ENCODE measurements at places on chromosomes 6 and 20.

DNA sequence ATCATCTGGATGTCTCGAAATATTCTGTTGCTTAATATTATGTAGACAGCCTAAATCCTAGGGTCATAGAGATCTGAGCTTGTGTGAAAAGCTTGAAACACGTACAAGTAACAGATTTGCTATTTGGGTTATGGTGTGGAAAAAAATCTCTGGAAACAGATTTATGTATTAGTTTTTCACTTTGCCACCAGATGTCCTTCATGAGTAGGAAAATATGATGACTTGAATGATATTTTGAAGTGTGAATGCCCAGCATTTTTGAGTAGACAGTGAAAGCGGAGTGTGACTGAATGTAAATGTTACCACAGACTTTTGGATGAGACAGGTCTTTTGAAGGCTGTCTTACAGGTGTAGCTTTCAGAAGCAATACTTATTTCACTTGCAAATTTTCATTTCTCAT lies 4.2 kb upstream of the BMP6 start:
- no peak for DNase-seq

GRCh38 chr6:85453490-85453889 lies 3.6 kb downstream of the NT5E start:
- no peak for DNase-seq

- no peak for DNase-seq
Measured at GRCh38 chr6:84556541-84557335, 207.7 kb downstream of the TBX18 start.

GRCh38 chr6:127026247-127026646 lies 92.2 kb upstream of the RSPO3 start:
- no peak for DNase-seq

DNA sequence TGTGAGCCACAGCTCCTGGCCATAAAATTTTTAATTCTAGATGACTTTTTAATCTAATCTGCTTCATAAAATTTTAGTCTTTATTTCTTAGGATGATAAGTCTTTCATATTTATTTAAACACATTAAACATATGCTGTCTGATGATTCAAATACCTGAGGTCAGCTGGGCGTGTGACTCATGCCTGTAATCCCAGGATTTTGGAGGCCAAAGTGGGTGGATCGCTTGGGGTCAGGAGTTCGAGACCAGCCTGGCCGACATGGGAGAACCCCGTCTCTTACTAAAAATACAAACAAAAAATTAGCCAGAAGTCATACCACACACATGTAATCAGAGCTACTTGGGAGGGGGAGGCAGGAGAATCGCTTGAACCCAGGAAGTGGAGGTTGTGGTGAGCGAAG lies 53.1 kb downstream of the RBM24 start:
- no peak for DNase-seq

GRCh38 chr20:48599106-48599747 lies 228.6 kb downstream of the PREX1 start:
- no peak for DNase-seq

DNA sequence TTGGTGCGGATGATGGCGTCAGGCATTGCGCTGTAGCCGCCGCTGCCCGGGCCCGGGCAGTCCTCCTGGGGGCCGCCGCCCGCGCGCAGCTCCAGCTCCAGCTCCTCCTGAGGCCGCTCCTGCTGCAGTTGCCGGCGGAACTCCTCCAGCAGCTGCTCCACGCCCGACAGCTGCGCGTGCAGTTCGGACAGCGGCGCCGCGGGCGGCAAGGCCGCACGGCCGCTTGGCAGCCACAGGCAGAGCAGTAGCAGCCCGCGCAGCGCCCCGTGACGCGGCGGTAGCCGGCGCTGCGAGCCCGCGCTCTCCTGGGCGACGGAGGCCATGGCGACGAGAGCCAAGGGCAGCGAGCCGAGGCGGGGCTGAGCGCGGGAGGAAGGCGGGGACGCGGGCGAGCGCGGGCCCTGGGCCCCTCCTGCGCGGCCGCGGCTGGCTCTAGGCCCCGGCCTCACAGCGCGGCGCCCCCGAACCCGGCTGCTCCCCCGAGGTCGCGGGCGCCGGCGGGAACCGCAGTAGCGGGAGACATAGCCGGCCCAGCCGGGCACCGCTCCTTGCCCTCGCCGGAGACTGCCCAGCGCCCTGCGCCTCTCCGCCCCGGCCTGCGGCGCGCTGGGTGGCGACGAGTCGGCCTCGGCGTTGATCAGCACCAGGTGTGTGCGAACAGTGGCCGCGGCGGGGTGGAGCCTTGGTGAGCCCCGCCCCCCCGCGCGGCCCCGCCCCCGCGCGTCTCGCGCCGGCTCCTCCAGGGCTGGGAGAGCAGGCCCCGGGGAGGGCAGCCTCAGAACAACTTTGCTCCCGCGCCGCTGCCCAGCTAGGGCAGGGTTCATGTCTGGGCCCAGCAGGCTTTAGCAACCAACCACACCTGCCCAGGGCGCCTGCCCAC lies at the start of gene LRP11:
Gene LRP11 (minus strand): TSS at position 662 of the 880 bp plus-strand sequence. CDS start 339 bp downstream, at position 323.
- DNase-seq: peak; percentile 26

DNA sequence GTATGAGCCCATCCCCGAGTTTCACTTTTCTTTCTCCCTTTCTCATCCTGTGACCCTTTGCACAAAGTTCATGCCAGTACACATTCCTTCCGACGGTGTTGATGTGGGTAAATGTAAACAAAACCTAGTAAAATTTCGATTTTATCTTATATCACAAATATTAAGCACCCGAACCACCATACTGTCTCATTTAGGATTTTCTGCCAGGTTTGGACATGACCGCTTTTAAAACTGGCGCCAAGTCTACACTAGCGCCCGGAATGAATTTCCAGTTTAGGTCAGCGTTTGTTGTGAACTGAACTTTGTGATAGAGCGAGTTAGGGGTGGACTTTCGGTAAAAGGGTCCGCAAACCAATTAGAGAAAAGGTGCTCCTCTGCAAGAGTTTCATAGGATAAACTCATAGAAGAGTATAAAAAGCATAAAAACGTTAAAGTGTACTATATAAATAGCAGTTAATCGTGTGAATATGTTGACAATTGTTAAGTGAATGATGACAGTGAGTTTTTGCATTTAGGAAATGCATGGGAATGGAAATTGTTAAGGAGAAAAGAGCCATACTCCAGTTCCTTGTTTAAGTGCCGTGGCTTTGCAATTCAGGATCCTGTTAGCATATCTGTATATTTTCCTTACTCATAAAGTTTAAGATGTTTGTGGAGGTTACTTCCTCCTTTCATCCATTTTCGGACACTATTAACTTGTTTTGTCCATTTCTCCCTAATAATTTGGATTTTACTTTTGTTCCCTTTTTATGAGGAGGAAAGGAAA lies 937 bp downstream of the AKAP7 start:
- no peak for DNase-seq

DNA sequence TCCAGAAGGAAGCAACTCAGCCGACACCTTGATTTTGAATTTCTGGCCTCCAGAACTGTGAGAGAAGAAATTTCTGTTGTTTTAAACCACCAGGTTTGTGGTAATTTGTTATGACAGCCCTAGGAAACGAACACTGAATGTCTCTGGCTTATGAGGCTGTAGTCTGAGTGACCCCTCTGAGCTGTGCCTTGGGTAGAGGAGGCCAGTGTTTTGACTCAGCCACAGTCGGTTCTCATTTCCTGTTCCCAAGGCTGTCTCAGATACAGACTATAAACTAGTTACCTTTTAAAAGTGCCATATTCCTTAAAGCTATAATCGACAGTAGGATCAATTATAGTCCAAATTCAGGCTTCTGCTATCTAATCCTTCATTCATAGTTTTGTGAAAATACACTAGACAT lies 391.2 kb upstream of the MAP3K7 start:
- no peak for DNase-seq

DNA sequence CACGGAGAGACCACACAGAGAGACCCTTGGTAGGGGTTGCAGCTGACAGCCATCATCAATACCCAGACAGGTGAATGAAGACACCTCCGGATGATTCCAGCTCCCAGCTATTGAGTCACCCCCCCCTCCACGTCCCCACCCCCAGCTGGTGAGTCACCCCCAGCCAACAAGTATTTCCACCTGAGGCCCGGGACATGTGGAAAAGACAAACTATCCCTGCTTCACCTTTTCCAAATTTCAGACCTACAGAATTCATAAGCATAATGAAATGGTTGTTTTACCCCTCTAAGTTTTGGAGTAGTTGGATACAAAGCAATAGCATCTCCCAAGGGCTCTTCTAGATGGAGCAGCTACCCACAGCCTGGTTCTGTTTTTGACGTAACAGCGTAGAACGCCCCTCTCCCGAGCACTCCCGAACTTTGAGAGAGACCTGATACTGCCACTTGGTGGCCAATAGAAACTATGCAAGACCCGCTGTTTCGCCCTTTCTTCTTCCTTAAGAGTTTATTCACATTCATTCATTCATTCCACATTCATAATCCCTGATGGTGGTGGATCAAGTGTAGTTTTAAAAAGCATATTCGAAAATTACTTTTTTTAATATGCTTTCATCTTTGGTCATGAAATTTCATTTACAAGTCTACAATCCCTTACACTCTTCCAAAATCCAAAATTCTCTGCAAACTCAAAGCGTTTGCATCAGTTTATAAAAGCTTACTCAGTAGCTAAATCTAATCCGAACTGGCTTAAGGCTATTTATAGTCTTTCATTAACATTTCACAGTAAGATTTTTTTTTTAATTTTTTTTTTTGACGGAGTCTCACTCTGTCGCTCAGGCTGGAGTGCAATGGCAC lies 15.1 kb upstream of the PPP1R16B start:
- DNase-seq: no peak

DNA sequence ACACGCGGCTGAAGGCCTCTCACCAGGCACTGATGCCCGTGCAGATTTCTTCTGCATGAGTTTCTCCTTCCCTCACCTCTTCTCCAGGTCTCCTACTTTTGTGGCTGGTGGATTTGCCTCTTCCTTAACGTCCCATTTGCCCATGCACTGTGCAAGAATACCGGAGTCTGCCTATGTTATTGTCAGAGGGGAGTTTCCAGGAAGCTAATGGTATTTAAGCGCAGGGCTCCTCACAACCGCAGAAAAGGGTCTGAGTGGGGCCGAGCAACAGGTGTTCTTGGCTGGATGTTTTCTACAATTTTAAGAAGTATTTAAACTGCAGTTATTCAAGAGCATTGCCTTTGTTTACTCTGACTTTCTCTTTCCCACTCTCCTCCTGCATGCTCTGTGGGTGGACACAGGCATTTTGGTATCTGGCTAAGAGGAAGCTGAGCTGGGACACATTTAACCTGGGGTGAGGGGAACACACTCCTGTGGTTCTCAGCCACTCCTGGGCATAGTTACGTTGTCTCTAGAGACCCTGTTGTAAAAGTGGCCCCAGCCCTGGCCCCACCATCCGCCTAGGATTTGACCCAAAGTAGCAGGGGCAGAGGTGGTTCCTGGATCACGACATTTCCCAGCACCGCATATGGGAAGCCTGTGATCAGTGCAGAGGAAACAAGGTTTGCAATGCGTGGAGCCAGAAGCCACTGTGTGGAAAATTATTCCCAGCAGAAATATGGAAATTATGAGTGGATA lies 34.4 kb downstream of the GGTLC1 start:
- DNase-seq: no peak

DNA sequence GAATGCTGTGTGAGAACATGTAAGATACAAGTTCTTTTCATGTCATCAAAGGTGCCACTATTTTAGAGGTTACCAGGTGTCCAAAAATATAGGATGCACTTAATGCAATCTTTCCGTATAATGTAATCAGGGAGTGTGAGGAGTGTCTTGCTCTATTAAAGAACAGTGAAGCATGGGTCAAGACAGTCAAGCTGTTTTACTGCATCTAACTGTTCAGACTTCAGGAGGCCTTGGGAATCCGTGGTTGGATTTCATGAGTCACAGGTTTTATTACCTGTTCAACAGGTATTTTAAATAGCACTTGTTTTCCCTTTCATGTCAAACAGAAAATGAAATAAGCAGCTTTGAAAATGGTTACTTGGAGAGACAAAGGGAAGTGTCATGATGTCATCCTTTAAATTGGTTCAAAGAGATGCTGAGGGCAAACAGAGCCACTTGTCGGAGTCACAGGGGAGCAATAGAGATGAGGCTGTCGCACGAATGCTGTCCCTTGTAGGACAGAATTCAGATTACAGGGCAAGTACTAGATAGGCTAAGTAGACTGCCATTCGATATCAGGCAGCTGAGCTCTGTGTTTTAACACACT lies 621.5 kb downstream of the QKI start:
- DNase-seq: no peak

- no peak for DNase-seq
Measured at GRCh38 chr20:37986873-37987601, 46.2 kb downstream of the TTI1 start.

DNA sequence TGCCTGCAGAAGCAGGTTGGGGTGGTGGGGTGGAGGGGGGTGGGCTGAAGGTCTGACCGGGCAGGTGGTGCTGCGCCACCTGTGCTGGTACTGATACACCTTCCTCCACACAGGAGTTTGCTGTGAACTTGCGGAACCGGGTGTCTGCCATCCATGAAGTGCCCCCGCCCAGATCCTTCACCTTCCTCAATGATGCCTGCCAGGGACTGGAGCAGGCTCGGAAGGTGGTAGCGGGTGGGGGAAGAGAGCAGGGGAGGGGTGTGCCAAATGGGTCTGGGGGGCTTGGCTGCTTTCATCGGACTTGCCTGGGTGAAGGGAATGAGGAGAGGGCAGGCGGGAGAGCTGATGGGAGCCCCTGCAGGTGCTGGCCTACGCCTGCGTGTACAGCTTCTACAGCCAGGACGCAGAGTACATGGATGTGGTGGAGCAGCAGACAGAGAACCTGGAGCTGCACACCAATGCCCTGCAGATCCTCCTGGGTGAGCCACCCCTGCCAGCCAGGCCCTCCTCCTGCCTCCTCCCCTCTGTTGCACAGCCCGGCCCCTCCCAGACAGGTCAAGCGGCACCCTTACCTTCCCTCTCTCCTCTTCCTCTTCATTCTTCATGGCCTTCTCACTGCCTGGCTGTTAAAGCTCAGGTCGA lies 6.7 kb downstream of the DNPH1 start:
- no peak for DNase-seq

GRCh38 chr6:70398783-70399728 lies 14.3 kb upstream of the FAM135A start:
- DNase-seq: no peak

- no peak for DNase-seq
Measured at GRCh38 chr20:4544765-4545164, 176.9 kb upstream of the PRND start.

DNA sequence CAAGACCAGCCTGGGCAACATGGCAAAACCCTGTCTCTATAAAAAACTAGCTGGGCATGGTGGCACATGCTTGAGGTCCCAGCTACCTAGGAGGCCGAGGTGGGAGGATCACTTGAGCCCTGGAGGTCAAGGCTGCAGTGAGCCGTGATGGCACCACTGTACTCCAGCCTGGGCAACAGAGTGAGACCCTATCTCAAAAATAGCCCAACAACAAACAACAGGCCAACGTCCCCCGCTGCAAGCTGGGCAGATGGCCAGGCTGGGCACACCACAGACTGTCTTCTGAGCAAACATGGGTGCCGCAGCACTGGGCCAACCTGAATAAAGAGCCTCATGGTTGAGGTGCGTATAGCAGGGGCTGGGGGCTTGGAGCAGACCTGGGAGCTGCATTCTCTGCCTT lies 46.6 kb upstream of the SRF start:
- no peak for DNase-seq

DNA sequence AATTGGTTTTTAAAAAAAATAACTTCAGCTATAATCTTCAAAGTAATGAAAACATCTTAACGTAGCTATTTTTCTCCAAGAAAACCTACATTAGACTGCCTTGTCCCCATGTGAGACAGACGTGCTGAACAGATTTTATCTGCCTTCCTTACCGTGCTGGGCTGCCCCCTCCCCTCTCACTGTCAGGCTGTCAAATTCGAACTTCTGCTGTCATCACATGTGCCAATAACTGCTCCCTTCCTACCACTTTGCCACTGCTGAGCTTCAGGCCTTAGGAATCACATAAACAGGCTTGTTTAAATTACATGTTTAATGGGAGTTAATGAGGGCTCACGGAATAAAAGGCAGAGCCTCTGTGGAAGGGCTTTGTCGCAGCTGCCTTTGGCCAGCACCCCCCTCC lies 77.0 kb upstream of the NHSL1 start:
- DNase-seq: no peak

All from stimulated activated CD8-positive, alpha-beta memory T cell treated with anti-CD3 and anti-CD28 coated beads, Interleukin-4, amount 100 ng/mL, for 1 hour (primary cell).